ENCODE measurements at places on chromosomes 2 and 18.

DNA sequence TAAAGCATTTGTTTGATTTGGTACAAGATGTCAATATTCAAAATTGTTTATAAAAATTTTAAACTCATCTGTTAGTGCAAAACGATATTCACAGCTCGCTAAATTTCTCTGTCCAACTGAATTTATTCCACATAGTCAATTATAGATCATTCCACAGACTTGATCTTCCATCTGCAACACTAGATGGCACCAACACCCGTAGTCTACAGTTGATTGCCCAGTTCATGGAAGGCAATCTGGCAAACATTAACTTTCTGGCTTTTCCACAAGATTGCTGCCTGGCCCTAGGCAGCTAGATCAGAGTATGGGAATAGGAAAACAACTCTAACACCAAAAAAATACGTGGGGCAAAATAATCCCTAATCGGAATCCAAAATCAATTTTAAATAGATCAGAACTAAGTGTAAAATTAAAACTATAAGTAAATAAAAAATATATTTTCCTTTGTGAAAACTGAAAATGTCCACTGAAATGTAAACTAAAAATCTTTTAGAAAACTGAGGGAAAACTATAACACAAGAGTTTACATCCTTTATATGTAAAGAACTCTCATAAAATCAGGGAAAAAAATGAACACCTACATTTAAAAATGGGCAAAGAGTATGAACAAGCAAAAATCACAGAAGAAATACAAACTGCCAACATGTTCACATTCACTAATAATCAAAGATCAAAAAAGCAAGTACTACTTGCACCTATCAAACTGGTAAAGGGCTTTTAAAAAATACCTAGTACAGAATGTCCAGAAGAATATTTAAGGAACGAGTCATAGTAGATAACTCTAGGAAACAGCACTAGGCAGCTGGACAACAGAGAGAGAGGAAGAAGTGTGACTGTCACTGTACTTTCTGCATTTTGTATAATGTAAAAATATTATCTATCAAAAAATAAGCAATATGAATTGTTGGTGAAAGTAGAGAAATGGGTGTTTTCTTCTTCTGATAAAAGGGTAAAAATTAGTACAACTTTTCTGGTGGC lies 35.0 kb downstream of the RTN4 start:
- DNase-seq: no peak

GRCh38 chr2:159076241-159076640 lies 107.8 kb downstream of the TANC1 start:
- no peak for DNase-seq

- no peak for DNase-seq
These were observed 266.4 kb downstream of the THSD7B start for GRCh38 chr2:137031731-137032130.

DNA sequence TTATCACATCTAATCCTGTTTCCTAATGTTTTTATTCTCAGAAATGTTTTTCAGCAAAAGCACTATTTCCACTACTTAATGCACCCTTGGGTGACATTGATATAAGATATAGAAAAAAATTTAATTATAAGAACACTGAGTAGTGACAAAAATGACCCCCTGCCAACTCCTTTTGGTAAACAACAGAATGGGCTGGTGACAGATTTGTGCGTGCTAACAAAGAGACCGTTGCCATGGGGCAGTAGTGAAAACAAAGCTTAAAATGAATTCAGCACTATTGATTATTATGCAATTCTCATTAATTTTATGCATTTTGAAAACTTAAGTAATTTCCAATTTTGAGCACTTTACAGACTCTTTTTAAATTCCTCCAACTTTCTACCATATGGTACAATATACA lies 33.1 kb downstream of the RDH14 start:
- DNase-seq: no peak

DNA sequence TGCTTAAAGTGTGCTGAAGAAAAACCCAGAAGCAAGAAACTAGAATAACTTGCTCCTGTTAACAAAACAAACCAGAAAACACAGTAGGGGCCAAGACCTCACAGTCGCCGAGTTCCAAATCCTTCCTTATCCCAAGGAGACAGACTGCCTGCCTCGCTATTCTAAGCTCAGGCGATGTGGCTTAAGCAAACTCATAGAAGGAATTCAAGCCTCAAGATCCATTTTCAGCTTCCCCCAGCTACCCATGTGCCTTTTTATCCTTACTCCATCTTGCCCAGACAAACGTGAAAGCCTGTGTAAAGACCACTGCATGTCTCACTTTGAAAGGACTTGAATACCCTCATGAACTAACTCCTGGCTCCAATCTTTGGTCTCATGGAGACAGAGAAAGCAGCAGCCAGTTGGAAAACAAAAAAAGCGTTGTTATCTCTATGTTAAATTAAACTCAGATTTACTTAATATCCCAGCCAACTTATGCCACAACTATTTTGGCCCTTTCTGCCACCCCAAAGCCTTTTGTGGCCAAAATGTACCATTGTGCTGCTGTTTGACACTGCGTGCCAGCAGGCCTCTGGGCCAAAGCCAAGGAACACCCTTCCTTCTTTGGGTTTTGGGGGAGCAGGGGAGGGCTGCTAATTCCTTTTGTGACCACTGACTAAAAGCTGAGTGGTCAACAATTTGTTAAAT lies 123.2 kb upstream of the FZD5 start:
- DNase-seq: no peak

DNA sequence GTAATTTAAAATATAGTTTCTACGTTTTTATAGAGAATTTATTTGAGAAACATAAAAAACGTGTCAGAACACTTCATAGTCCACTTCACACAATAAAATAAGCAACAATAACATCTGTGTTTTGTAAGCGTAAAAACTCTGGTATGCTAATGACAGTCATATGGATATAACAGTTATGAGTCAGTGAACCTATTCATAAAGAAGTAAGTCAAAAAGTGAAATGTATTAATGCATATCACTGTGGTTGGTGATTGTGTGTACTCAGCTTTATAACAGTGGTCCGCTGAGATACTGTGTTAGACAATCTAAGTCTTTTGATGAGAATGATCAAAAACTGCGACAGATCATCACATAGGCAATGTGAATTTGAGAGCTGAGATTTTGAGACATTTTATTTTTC lies 153.2 kb downstream of the WDR7 start:
- DNase-seq: no peak

DNA sequence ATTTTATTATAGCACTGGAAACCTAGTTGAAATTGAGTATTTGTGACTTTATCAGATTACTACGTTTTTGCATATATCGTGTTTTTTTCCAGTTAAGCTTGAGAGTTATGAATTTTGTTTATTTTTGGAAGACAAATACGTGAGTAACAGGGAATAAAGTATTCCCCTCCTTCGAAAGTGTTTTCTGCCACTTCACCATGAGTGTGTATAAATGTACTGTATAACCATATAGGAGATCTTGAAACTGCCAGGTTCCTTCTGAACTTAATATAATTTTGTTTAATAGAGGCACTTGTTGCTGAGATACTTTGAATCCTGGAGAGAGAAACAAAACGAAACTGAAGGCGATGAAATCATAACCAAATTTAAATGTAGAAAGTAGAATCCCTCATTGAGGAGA lies 1004.4 kb upstream of the ZEB2 start:
- no peak for DNase-seq

GRCh38 chr2:27016801-27017325 lies 15.9 kb upstream of the TMEM214 start:
- peak; percentile 70 for DNase-seq

DNA sequence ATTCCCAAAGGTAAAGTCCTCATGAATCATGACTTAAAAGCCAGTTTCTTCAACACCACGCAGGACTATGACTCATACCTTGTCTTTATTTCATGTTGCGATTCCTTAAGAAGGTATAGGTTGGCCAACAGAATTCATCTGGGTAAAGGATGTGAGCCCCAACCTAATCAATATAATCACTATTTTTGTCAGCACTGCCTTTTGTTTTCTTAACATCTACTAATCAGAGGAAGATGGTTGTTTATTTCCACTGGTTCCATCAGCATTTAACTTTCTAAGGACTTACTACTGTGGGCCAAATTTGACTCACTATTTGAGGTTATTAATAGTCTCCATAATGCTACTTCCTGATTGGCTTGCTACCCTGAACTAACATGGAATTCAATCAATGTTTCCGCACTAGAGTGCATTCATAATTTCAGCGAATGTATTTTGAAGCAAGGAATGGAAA lies 78.6 kb downstream of the SCG2 start:
- no peak for DNase-seq

- DNase-seq: no peak
These were observed 120.0 kb downstream of the GALR1 start for GRCh38 chr18:77369644-77370043.

DNA sequence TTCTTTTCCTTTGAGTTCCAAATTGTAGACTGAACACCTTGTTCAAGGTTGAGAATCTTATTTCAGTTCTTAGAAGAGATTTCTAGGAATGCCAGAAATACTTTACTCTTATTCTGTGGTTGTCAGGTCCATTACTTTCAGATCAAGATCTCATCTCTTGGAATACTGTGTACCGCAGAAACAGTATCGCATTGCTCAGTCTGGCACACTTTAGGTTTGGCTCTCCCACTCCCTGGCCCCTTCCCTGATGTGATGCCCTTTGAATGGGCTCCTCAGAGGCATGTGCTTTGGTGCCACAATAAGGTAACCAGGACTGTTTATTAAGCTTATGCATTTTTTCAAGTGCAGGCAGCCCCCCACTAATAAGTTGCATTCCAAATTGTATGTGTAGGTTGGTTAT lies 244.7 kb upstream of the FOSL2 start:
- DNase-seq: no peak

- DNase-seq: no peak
These were observed 17.2 kb downstream of the SP110 start for GRCh38 chr2:230202430-230203109.

GRCh38 chr2:128301501-128301966 lies 17.1 kb downstream of the HS6ST1 start:
- no peak for DNase-seq

All from right forelimb (tissue), 1 donor.